Stimulated activated CD4-positive, alpha-beta T cell treated with anti-CD3 and anti-CD28 coated beads, Interleukin-15, amount 100 ng/mL, for 1 hour (primary cell): ENCODE measurements at places on chromosomes 6 and 20.

DNA sequence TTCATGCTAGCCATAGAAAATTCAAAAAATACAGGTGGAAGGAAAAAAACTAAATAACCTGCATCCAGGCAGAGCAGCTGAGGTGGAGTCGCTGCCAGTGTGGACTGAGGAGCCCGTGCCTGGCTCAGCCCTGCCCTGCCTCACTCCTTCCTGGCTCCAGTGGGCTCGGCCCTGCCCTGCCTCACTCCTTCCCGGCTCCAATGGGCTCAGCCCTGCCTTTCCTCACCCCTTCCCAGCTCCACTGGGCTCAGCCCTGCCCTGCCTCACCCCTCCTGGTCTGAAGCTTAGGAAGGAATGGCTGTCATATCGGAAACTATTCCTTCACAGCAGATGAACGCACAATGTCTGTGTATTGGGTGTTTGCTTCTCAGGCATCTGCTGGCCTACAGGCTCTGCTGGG lies 142.1 kb downstream of the SMOC2 start:
- no peak for DNase-seq

GRCh38 chr6:10759312-10759839 lies 11.8 kb downstream of the TMEM14B start:
- DNase-seq = no peak

- no peak for DNase-seq
These were observed 45.6 kb upstream of the RIPOR2 start for GRCh38 chr6:24981386-24981760.

DNA sequence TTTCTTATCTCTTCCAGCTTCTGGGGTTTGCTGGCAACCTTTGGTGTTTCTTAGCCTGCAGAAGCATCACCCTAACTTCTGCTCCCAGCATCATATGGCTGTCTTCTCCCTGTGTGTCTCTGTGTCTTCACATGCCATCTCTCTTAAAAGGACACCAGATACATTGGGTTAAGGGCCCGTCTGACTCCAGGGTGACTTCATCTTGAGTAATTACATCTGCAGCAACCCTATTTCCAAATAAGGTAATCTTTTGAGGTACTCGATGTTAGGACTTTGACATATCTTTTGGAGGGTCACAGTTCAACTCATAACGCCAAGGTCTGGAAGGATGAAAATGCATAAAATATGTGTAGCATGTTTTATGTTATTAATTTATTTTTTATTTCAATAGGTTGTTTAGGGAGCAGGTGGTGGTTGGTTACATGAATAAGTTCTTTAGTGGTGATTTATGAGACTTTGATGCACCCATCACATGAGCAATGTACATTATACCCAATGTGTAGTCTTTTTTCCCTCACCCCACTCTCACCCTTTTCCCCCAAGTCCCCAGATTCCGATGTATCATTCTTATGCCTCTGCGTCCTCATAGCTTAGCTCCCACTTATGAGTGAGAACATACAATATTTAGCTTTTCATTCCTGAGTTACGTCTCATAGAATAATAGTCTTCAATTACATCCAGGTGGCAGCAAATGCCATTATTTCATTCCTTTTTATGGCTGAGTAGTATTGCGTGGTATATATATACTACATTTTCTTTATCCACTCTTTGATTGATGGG lies 131.1 kb downstream of the TBXT start:
- no peak for DNase-seq

GRCh38 chr20:14470977-14471661 lies 133.7 kb upstream of the FLRT3 start:
- DNase-seq = no peak

GRCh38 chr20:59578436-59579403 lies 25.6 kb upstream of the PHACTR3 start:
- no peak for DNase-seq

- no peak for DNase-seq
These were observed 3.6 kb upstream of the PLCB1 start for GRCh38 chr20:8128291-8129060.

DNA sequence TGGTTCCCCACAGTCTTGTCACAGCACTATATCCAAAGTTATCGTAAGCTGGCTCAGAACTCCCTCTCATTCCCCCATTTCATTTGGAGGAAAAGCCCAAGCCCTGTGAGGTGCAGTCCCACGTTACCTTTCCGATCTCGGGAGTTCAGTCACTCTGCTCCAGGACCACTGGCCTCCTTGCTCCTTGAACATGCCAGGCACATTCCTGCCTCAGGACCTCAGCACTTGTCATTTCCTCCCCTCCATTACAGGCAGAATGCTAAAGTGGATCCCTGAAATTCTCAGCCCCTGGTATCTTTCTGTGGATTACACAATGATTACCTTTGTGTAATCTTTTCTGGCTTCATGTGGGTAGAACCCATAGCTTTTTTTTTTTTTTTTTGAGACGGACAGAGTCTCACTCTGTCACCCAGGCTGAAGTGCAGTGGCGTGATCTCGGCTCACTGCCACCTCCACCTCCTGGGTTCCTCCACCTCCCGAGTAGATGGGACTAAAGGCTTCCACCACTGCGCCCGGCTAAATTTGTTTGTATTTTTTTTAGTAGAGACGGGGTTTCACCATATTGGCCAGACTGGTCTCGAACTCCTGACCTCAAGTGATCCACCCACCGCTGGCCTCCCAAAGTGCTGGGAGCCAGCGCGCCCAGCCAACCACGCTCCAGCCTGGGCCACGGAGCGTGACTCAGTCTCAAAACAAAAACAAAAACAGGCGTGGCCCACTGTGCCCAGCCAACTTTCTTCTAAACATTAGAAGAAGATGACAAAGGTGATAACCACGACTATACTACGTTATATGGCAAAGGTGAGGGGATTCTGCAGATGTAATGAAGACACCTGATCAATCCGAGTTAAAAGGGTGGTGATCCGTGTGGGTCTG lies 4.0 kb upstream of the OXT start:
- no peak for DNase-seq
